ENCODE measurements at places on chromosomes 6 and 20.

DNA sequence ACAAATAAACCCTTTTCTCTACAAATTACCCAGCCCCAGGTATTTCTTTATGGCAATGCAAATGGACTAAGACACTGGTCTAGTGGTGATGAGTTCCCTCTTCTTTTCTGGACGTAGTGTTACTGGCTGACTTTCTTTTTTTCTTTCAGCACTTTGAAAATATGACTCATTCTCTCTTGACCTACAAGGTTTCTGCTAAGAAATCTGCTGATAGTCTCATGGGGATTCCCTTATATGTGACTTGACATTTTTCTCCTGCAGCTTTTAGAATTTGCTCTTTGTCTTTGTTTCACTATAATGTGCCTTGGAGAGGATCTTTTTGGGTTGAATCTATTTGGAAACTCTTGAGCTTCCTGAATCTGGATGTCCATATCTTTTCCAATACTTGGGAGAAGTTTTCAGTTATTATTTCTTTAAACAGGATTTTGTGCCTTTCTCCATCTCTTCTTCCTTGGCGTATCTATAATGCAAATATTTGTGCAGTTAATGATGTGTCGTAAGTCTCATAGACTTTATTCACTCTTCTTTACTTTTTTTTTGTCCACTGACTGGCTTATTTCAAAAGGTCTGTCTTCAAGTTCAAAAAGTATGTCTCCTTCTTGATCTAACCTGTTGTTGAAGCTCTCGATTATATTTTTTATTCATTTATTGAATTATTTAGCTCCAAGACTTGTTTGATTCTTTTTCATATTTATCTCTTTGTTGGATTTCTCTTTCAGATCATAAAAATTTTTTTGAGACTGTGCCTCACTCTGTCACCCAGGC is 42.2 kb upstream of the TPD52L1 start:
- no peak for DNase-seq

- DNase-seq: no peak
Measured at GRCh38 chr20:51333971-51334370, 208.5 kb downstream of the NFATC2 start.

DNA sequence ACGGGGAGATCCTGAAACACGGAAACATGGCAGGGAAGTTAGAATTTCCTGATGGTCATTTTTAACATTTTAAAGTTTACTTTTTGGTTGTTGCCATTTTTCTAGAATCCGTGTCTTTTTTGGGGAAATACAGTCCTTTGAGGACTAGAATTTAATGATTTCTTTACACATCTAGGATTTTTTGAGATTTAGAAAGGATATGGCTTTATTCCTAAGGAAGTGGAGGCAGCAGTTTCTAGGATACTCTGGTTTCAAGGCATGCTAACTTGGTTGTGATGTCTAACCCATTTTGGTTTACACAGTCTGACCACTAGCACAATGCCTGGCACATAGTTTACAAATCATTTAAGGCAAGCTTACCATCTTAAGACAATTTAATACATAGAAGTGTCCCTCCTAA is 1.1 kb upstream of the ZBTB2 start:
- DNase-seq: no peak

DNA sequence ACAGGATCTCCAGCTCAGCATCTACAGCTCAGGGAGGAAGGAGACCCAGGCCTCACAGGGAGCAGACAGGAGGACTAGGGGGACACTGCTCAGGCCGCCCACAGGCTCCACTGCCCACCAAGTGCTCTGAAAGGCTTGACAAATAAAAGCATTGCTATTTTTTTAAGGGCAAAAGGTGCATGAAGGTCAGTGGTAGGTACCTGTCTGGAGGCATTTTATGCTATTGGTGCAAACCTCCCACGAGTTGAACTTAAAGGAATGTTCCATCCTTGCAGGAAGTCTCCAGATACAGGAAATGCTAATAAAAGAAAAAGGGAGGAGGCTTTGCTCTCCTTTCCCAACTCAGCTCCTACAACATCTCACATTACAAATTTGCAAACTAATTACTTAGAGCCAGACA is 228.1 kb downstream of the FOXC1 start:
- no peak for DNase-seq

- no peak for DNase-seq
Measured at GRCh38 chr6:47834196-47834595, 52.4 kb downstream of the OPN5 start.

- DNase-seq: no peak
Measured at GRCh38 chr6:89066940-89067646, 13.5 kb upstream of the PNRC1 start.

Measured in foreskin fibroblast (primary cell).